Uterus (tissue), 4 donors: ENCODE measurements at places on chromosomes 5 and 9. TPM values are rescaled to one million over a fixed set of nuclear protein-coding genes. Genes with fewer than 3 reads are reported as not detected.

- DNase-seq: no peak
Observed at GRCh38 chr9:37761511-37761910, 7.9 kb downstream of the TRMT10B start.

DNA sequence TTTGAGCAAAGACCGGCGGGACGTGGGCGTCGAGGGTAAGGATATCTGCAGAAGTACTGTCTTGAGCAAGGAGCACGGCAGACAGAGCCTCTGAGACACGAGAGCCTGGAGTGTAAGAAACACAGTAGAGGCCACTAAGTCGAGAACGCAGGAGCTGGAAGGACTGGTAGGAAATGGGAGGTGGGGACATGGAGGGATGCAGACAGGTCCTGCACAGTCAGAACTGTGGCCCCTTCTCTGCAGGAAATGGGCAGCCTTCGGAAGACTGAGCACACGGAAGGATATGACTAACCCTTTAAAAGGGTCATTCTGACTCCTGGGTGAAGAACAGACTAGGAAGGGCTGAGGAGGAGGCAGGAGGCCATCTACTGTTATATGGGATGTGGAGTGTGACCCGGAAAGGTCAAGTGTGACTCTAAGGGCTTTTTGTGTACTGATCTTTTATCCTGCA, 1.4 kb upstream of the CAMSAP1 start:
- DNase-seq: no peak

DNA sequence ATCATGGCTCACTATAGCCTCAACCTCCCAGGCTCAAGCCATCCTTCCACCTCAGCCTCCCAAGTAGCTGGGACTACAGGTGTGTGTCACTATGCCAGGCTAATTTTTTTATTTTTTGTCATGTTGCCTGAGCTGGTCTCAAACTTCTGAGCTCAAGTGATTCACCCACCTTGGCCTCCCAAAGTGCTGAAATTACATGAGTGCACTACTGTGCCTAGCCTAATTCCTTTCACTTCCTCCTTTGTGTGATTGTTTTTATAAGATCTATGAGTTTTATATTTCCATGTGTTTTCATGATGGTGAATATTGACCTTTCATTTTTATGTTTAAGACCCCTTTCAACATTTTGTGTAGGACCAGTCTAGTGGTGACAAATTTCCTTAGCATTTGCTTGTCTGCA, 55.2 kb upstream of the IL12B start:
- no peak for DNase-seq

- no peak for DNase-seq
Observed at GRCh38 chr9:109463924-109464625, 34.0 kb downstream of the PTPN3 start.

- DNase-seq: no peak
Observed at GRCh38 chr5:168747987-168748777, 169.0 kb upstream of the PANK3 start.

DNA sequence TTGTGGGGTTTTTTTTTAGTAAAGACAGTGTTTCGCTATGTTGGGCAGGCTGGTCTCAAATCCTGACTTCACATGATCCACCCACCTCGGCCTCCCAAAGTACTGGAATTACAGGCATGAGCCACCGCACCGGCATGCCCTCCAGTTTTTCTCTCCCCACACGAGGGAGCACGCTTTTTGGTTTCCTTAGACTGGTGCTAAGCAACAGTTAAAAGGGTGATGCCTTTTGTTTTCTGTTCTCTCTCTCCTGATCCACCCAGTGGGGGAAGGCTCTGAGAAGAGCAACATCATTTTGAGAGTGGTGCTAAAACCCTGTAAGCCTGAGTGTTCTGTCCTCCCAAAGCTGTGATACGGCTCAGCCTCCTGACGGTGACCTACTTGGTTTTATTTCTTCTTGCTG, 146.6 kb downstream of the MAN2A1 start:
- DNase-seq: no peak

DNA sequence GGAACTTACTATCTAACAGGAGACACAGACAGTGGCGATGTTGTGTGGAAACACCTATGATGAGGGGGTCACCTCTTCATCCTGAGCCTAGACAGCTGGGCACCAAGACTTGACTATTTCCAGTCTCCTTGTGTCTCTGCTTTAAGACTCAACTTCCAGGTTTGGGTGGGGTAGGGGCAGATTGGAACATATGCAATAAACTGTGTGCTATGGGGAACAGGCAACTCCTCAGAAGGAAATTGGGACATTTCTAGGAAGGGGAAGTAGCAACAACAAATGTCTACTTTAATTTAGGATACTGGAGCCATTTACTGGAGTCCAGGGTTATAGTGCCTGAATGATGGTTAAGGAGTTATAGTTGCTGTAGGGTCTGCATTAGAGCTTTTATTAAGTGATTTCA, 57.3 kb downstream of the FGF18 start:
- no peak for DNase-seq

DNA sequence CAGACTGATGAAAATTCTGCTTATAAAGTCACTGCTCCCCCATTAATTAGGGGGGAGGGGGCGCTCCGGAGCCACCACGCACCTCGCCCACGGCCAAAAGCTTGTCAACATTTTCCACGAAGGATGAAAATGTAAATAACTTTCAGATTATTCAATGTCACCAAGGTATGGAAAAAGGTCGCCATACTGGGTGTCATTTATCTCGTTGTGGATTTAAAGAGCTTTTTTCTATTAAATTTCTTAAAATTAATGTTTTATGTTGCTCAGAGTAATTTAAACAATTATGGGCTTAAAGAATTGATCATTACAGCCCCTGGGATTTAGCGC, 13.0 kb downstream of the LHX3 start:
- no peak for DNase-seq

Gene TMEFF1
- not detected for total RNA-seq

Gene WDR55
- 21.9 TPM for total RNA-seq

Gene SLC36A2
- not detected for total RNA-seq

Gene PCDHA2
- total RNA-seq: 0.76 TPM

Gene STKLD1
- 1.5 TPM for total RNA-seq

Gene WNK2
- 14.3 TPM for total RNA-seq

Gene RAI14
- total RNA-seq: 264 TPM

Gene UNC13B
- total RNA-seq: 13.8 TPM
